ENCODE measurements at places on chromosomes 4 and X. TPM values are rescaled to one million over a fixed set of nuclear protein-coding genes. Genes with fewer than 3 reads are reported as not detected.

DNA sequence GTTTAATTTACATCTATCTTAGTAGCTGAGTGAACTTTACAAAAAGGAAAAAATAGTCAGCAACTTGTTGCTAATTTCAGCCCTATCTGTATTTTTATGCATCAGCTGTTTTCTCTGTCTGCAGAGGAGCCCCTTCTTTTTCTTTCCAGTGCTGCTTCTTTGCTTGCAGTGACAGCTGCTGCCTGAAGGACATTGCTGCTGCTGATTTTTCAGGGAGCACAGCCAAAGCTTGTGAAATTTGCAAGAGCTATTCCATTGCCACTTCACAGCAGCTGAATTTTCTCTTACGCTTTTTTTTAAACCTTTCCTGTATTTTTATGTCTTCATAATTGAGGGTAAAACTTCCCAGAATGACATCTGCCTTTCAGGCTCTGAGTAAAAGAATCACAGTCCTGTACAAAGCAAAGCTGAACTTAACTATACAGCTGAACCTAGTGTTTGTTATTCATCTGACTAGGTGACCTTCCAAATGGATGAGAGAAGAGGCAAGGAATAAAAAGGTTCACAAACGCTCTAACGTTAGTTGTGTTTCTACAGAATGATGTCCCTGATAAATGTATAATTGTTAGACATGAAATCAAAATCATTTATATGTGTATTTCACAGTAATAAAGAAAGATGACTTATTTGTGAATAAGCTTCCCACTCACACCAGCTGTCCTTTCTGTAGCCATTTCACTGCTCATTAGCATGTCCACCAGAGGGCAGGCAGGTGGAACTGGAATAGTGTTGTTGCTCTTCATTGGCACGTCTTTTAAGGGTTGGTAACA, 541.4 kb downstream of the ADGRL3 start:
- DNase-seq: no peak
- no peaks in the 10 kb centered on the region for H3K27me3 ChIP-seq
- H3K4me3 ChIP-seq: no peak overlapping the region
- no peaks in the 10 kb centered on the region for H3K36me3 ChIP-seq
- no peak overlapping the region for H3K27ac ChIP-seq

GRCh38 chr4:133147921-133148689, 989 bp upstream of the PCDH10 start:
- DNase-seq: no peak
- H3K27ac ChIP-seq: no peak overlapping the region
- H3K4me3 ChIP-seq: no peak overlapping the region
- no peaks in the 10 kb centered on the region for H3K36me3 ChIP-seq

DNA sequence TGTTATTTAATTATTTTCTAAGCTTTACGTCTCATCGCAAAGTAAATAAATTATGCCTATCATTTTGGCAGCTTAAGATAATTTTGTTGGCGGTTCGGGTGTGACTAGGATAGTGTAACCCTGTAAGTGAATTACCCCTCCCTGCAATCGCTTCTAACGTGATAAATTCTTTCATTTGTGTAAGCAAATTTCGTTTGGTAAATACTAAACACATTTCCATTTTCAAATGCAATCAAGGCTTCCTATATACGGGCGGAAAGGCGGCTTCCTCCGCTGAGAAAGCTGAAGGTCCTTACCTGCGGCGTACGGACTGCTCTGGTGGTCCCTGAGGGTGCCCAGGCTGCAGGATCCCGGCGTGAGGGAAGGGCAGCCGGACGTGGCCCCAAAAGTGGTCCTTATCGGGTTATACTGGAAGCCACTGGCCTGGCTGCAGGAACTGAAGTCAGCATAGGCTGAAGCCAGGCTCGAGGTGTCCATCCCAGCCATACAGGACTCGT, 403 bp downstream of the PHOX2B start:
- H3K4me1 ChIP-seq: peaks cover 22% of the 10 kb centered on the region
- H3K36me3 ChIP-seq: no peaks in the 10 kb centered on the region
- H3K27ac ChIP-seq: no peak overlapping the region
- no peak overlapping the region for H3K4me3 ChIP-seq
- no peaks in the 10 kb centered on the region for H3K27me3 ChIP-seq

SPANXB1 gene
- not detected for total RNA-seq

ZNF732 gene
- total RNA-seq: not detected

BEX1 gene
- total RNA-seq: 57.4 TPM

GRCh38 chr4:108109111-108109510, 59.6 kb downstream of the LEF1 start:
- no peaks in the 10 kb centered on the region for H3K27me3 ChIP-seq
- no peak overlapping the region for H3K4me3 ChIP-seq
- DNase-seq: no peak
- H3K4me1 ChIP-seq: peaks cover 4% of the 10 kb centered on the region
- H3K36me3 ChIP-seq: no peaks in the 10 kb centered on the region
- H3K27ac ChIP-seq: no peak overlapping the region

EPHA5 gene
- under 0.01 TPM for total RNA-seq

DNA sequence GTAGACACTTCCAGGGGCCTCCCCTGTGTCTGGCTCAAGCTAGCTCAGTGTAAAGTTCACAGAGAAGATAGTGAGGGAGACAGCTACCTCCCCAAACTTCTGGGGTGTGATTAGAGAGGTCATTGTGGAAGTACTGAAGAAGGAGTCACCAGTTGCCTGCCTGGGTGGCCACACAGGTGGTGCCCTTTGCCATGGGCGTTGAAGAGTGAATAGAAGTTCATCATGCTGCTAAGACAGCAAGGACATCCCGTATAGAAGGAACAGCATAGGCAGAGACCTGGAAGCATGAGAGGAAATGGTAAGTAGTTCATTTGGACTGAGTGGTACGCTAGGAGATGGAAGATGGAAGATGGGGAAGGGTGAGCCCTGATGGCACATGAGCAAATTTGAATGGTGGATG, 110.1 kb downstream of the PJA1 start:
- no peaks in the 10 kb centered on the region for H3K36me3 ChIP-seq
- no peaks in the 10 kb centered on the region for H3K27me3 ChIP-seq
- DNase-seq: no peak
- H3K4me1 ChIP-seq: no peaks in the 10 kb centered on the region
- H3K4me3 ChIP-seq: no peak overlapping the region
- no peak overlapping the region for H3K27ac ChIP-seq

DNA sequence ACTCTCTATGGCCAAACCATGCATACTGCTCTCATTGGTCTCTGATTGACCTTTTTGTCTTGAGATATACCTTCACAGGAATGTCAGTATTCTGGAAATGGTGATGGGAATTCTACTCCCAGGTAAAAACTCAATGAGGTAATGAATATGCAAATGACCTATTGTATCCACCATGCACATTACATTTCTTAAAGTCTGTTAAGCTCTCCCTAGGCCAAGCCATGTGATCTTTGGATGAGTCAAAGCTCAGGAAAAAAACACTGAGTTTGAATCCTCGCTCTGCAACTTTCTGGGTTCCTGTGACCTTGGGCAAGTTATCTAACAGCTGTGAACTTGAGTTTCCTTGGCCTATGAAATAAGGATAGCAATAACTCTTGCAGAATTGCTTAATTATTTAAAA, 175.4 kb downstream of the PPP1R2C start:
- H3K4me1 ChIP-seq: peaks cover 4% of the 10 kb centered on the region
- H3K27me3 ChIP-seq: no peaks in the 10 kb centered on the region
- H3K36me3 ChIP-seq: no peaks in the 10 kb centered on the region

GRCh38 chr4:151887031-151887815, 126.4 kb upstream of the GATB start:
- H3K4me3 ChIP-seq: no peak overlapping the region
- no peak overlapping the region for H3K27ac ChIP-seq
- H3K36me3 ChIP-seq: no peaks in the 10 kb centered on the region

DNA sequence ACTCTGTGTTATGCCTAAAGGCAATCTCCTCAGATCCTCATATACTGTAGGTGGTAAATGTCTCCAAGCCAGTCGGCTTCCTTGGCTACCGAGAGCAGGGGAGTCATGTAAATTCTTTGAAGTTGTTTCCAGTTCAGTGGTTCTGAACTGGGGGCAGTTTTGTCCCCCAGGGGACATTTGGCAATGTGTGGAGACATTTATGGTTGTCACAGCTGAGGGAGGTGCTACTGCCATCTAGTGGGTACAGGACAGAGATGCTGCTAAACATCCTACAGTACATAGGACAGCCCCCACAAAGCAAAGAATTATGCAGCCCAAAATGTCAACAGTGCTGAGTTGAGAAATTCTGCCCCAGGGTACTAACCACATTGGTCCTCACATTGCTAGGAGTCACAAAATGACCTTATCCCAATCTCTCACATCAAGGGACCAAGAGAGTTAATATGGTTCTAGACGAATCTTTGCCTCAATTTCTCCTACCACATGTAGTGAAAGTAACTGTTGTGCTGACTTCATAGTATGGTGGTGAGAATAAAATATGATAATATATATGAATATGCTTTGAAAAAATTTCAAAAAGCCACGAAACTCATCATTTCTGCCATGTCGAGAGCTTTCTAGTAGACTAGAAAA, 104.4 kb upstream of the ARHGAP24 start:
- no peak overlapping the region for H3K4me3 ChIP-seq
- H3K27me3 ChIP-seq: no peaks in the 10 kb centered on the region
- H3K4me1 ChIP-seq: peaks cover 29% of the 10 kb centered on the region
- no peak overlapping the region for H3K27ac ChIP-seq
- peak; percentile 58 for DNase-seq

ARHGAP24 gene
- total RNA-seq: 113 TPM

DNA sequence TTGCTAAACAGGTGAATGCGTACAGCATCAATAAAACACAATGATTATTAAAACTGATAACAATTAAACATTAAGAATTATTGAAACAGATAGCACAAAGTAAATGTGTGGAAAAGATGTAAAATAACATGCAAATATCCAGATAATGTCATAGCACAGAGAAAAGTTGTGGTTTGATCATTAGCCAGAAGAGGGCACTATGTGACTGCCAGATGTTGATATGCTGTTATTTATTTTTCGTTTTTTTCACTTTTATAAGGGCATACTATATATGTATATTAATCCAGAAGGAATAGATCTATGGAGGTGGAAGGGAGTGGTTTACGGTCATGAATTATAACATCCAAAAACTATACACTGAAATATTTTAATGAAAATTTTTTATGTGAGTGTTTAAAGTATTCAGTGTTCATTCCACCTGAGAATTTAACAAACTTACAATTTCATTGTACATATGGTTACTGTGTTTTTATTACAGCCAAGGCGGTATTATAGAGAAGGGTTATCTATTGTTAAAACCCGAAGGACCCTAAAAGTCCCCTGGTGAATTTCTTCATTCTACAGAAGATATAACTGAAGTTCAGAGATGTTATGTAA, 211.9 kb upstream of the UGT8 start:
- H3K27me3 ChIP-seq: no peaks in the 10 kb centered on the region
- no peak overlapping the region for H3K27ac ChIP-seq
- H3K4me3 ChIP-seq: no peak overlapping the region
- H3K36me3 ChIP-seq: no peaks in the 10 kb centered on the region

APELA gene
- not detected for total RNA-seq

TMEM31 gene
- not detected for total RNA-seq

- no peaks in the 10 kb centered on the region for H3K27me3 ChIP-seq
- no peak for DNase-seq
- no peaks in the 10 kb centered on the region for H3K36me3 ChIP-seq
- H3K4me3 ChIP-seq: no peak overlapping the region
- H3K27ac ChIP-seq: no peak overlapping the region
These were observed 11.2 kb downstream of the MEPE start for GRCh38 chr4:87843936-87844335.

GBA3 gene
- total RNA-seq: not detected

DNA sequence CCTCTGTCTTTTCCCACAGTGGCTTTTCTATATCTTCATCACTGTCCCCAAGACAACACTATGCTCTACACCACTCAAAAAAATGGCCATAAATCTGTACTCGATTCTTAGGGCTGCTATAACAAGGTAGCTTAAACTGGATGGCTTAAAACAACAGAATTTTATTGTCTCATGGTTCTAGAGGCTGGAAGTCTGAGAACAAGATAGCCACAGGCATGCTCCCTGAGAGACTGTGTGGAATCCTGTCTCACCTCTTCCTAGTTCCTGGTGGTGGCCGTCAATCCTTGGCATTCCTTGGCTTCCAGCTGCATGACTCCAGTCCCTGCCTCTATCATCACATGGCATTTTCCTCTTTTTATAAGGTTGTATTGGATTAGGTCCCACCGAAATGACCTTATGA, 70.7 kb upstream of the DCLK2 start:
- H3K27ac ChIP-seq: no peak overlapping the region
- no peaks in the 10 kb centered on the region for H3K36me3 ChIP-seq
- no peaks in the 10 kb centered on the region for H3K27me3 ChIP-seq
- H3K4me1 ChIP-seq: peaks cover 7% of the 10 kb centered on the region
- DNase-seq: no peak

GRCh38 chr4:125254106-125254505, 60.6 kb upstream of the FAT4 start:
- H3K36me3 ChIP-seq: no peaks in the 10 kb centered on the region
- no peak for DNase-seq
- H3K27me3 ChIP-seq: no peaks in the 10 kb centered on the region
- H3K4me1 ChIP-seq: no peaks in the 10 kb centered on the region
- H3K27ac ChIP-seq: no peak overlapping the region
- H3K4me3 ChIP-seq: no peak overlapping the region

TMSB15A gene
- total RNA-seq: not detected

- no peak for DNase-seq
- H3K4me3 ChIP-seq: no peak overlapping the region
- no peaks in the 10 kb centered on the region for H3K36me3 ChIP-seq
- H3K27me3 ChIP-seq: no peaks in the 10 kb centered on the region
These were observed 144.4 kb upstream of the GALNT7 start for GRCh38 chr4:173024203-173024602.

DNA sequence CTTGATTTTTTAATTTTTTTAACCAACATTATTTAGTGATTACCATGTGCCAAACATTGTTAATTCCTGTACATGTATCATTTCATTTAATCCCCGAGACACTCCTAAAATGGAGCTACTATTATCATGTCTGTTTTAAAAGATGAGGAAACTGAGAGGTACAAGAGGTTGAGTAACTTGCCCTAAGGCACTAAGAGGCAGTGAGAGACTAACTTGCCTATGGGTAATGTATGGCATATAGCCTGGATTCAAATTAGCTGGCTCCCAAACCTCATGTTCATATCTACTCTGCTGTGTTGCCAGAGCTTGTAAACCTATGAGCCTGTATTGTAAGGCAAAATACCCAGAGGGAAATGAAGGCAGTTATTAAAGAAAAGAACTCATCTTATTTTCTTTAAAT, 443.6 kb downstream of the IL15 start:
- H3K4me3 ChIP-seq: no peak overlapping the region
- H3K27ac ChIP-seq: no peak overlapping the region
- DNase-seq: no peak
- no peaks in the 10 kb centered on the region for H3K36me3 ChIP-seq
- H3K4me1 ChIP-seq: no peaks in the 10 kb centered on the region

GRCh38 chr4:38382520-38382919, 281.5 kb upstream of the KLF3 start:
- H3K27ac ChIP-seq: no peak overlapping the region
- no peaks in the 10 kb centered on the region for H3K27me3 ChIP-seq
- H3K36me3 ChIP-seq: no peaks in the 10 kb centered on the region
- no peak overlapping the region for H3K4me3 ChIP-seq
- H3K4me1 ChIP-seq: peaks cover 41% of the 10 kb centered on the region
